ENCODE measurements at places on chromosomes 2 and 18.

DNA sequence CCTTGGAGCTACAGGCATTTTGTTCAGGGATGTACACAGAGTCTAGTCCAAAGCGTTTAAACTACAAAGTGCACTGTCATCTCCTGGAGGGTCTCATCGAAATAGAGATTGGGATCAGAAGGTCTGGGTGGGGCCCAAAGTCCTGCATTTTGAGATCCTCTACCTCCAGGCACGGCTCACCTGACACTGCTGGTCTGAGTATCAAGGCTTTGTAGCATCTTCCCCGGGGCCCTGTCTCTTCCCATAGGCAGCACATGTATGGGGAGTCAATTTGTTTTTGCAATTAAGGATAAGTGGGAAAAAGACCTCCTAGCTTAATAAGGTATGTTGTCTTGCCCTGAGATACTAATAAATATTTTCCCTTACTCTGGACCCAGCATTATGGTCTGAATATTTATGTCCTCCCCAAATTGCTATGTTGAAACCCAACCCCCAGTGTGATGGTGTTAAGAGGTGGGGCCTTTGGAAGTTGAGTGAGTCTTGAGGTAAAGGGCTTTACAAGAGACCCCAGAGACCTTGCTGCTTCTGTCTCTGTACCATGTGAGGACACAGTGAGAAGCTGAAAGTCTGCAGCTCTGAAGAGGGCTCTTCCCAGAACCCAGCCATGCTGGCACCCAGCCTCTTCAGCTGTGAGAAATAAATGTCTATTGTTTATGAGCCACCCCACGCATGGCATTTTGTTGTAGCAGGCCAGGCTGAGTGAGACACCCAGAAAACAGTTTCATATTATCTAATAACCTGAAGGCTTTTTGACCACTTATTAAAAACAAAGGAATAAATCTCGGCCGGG, 258.7 kb upstream of the HS6ST1 start:
- DNase-seq: no peak

DNA sequence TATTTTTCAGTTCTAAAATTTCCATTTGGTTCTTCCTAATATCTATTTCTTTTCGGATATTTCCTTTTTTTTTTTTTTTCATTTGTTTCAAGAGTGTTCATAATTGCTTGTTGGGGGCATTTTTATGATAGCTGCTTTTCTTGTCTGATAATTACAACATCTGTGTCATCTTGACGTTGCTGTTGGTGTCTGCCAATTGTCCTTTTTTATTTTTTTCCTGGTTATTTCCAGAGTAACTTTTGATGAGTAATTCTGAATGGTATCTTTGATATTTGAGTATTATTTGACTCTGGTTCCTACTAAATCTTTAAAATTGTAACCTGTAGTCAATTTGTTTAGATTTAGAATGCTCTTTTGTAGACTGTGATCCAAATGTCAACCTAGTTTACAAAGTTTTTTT, 51.3 kb upstream of the CHRNA1 start:
- DNase-seq: no peak

- no peak for DNase-seq
These were observed 213.0 kb downstream of the TRIB2 start for GRCh38 chr2:12929758-12930157.

DNA sequence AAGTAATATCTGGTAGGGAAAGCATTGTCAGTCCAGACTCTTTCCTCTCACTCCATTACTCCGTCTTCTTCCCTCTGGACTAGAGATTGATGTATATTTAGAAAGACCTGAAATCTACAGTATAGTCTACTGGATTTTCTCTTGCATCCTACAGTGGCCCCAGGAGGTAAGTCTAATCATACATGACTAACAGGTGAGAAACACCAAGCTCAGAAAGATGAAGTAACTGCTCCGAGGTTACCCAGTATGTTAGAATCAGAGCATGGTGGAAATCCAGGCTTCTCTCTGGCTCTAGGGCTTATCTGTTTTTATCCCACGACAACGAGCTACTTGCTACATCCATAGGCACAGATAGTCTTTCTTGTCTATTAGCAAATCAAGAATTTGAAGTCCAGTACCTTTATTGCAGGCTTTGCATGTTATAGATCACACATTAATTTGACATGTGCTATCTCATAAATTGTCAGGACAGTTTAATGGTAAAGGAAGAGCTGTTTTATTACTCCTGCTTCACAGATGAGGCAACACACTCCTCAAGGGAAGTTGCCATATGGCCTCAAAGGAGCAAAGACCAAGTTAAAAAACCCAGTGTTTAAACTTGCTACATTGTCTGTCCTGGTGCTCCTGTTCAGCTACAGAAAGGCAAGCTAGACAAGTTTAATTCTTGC, 484.3 kb downstream of the THSD7B start:
- DNase-seq: no peak

GRCh38 chr2:107731435-107731834, 95.3 kb upstream of the RGPD4 start:
- no peak for DNase-seq

DNA sequence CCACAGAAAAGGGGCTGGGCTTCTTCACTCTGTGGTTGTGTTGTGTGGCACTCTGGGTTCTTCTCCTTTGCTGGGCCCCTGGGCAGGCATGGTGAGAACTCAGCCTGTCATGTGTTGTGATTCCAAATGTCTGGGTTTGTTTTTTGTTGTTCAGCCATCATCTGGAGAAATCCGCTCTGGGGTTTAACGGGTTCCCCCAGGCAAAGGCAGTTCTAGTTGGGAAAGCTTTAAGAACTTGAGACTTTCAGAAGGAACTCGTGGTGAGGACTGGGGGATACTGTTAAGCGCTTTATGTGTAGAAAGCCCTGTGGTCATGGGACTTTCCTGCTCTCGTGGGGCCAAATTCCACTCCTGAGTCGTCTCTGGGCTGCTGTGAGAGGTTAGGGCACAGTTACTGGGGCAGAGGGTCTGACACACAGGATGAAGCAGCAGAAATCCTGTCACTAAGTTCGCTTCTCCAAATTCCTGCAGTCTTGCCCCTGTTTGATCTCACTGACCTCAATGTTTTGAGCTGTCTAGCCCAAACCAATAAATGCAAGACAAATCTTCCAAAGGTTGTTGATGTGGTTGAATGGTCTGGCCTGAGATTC, 87.7 kb downstream of the RAPGEF4 start:
- no peak for DNase-seq

GRCh38 chr2:79876430-79876829, 363.6 kb downstream of the CTNNA2 start:
- DNase-seq: no peak

GRCh38 chr18:55654986-55655385, 67.0 kb upstream of the TCF4 start:
- no peak for DNase-seq

- DNase-seq: no peak
These were observed 240.8 kb downstream of the TCF4 start for GRCh38 chr18:55346961-55347740.

DNA sequence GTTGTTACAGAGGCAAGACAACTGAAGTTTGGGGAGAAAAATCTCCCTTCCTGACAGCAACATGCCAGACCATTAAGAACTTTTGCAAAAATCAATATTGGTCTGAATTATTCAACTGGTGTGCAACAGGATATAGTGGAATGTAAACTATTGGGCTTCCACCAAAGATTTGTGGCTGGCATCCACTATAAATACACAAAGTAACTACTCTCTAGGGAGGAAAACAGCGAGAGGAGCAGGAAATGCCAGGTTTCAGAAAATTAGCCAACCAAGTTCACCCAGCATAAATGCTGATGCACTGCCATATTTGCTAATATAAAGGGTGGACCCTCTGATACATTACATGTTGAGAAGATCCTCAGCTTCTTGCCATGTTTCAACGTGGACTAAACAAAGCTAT, 267.6 kb upstream of the LYPD1 start:
- no peak for DNase-seq

GRCh38 chr2:180553094-180553715, 427.2 kb upstream of the UBE2E3 start:
- DNase-seq: no peak

DNA sequence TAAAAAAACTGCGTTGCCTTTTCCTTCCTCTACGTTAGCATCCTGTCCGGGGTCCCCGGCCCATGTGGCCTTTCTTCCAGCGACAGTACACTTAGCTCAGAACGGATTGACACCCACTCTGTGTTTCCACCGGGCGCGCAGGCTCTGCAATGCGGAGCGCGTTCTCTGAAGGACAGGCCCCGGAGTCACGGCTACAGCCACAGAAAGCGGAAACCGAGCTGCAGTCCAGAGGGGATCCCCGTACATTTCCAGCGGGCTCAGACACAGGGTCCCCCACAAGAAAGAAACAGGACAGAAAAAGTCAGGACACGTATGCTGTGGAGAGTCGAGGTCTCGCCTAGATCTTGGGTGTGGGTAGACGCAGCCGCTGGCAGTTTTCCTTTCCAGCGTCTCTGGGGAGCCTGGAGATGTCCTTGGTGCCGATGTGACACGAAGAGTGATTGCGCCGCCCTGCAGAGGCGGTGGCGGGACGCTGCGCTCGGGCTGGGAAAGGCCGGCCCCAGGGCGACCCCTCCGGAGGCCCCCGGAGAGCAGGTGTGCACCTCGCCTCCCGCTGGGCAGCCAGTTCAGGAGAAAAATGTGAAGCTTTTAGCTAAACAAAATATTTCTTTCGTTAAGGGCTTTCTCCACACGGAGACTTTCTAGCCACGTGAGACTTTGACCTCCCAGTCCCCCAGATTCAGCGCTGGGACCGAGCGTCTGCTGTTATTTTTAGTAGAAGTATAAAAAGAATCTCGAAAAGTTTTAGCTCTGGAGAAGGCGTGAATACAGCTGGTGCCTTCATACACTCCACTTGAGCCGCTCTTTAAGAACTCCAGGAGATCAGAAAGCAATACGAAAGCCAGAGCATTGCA, 1.3 kb upstream of the ACKR3 start:
- DNase-seq: no peak

- no peak for DNase-seq
These were observed 18.9 kb downstream of the CPO start for GRCh38 chr2:206958261-206958660.

DNA sequence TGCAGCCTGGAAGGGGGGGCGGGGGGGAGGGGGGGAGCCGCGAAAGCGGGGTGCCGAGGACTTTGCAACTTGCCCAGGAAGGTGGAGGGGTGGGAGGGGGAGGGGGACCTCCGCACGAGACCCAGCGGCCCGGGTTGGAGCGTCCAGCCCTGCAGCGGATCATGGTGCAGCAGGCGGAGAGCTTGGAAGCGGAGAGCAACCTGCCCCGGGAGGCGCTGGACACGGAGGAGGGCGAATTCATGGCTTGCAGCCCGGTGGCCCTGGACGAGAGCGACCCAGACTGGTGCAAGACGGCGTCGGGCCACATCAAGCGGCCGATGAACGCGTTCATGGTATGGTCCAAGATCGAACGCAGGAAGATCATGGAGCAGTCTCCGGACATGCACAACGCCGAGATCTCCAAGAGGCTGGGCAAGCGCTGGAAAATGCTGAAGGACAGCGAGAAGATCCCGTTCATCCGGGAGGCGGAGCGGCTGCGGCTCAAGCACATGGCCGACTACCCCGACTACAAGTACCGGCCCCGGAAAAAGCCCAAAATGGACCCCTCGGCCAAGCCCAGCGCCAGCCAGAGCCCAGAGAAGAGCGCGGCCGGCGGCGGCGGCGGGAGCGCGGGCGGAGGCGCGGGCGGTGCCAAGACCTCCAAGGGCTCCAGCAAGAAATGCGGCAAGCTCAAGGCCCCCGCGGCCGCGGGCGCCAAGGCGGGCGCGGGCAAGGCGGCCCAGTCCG, 540 bp downstream of the SOX11 start:
- DNase-seq: no peak

GRCh38 chr2:199848389-199849130, 2.4 kb downstream of the FTCDNL1 start:
- DNase-seq: no peak

DNA sequence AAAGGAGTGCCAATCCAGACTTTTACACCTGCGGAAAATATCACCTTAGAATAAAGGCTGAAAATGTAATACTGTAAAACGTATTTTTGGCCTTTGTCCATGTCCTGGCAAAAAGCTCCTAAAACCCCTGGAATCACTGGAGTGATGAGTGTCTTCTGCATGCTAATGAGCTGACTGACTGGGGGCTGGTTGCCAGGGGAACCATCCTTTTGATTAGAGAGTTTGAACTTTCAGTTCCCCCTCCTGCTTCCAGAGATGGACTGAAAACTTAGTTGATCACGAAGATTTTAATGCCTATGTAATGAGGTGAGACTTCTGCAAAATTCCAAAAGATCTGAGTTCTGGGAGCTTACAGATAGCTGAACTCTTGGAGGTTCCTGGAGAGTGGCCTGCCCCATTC, 20.5 kb downstream of the PUM2 start:
- no peak for DNase-seq

DNA sequence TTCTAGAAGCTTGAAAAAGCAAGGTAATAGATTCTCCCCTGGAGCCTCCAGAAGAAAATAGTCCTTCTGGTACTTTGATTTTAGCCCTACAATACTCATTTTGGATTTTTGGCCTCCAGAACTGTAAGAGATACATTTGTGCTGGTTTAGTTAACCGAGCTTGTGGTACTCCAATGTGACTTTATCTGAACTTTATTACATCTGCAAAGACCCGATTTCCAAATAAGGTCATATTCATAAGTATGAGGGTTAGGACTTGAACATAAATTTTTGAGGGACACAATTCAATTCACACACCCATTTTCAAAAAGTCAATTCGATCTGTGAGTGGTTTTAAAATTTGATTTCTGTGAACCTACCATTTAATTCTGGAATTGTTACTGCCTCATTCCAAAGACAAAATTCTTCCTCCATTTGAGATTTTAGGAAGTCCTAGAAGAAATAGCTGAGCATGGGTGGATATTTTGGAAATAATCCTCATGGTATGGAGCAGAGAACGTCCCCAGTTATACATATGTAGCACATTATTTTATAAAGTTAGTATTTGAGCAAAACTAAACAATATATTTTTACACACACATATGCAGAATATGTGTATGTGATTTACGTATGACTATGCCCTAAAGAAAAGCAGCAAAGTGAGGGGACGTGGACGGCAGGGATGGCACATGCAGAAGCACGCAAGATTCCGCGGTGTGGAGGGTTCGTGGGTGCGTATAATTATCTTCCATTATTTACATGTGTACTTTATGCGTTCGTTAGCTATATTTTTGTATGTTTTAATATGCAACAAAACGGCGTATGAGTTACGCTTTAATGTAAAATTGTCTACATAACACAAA, 905 bp upstream of the NUP35 start:
- no peak for DNase-seq

DNA sequence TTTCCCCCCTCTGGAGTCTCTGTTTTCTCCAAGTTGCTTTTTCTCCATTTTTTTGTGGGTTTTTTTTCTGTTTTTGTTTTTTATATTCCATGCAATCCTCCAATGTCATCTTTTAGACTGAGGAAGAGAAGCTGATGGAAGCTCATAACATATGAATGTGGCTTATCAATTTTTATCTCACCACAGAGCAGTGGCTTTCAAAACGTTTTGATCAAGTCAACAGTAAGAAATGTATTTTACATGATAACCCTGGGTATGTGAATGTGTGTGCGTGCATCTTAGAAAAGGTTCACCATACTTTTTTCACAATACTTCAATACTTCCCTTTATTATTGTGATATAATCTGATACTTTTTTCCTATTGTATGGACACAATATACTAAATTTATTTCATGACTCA, 64.6 kb upstream of the CDCA7 start:
- DNase-seq: no peak

Data from stimulated activated CD4-positive, alpha-beta T cell treated with anti-CD3 and anti-CD28 coated beads, Interleukin-1b, Interleukin-23, amount 100 ng/mL, for 1 hour (primary cell).